ENCODE measurements at places on chromosomes 6 and 20.

GRCh38 chr20:51731731-51732095, 36.5 kb downstream of the ATP9A start:
- no peak for DNase-seq

DNA sequence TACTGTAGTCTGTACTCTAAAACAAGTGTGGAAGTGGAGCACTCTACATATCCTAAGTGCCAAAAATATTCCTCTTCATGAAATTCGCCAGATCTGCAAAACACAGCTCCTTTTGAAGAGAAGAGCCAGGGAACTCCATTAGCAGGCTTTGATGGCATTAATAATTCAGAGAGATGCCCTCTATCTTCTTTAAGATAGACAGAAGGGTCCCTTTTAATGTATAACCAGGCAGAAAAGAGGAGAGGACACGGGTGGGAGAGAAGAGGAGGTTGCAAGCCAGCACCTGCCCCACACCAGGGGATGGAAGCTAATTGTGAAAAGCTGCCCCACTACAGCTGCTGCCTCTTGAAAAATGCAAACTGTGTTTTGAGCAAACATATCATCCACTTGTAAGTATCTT, 3.7 kb upstream of the RFPL4B start:
- DNase-seq: peak; percentile 78

DNA sequence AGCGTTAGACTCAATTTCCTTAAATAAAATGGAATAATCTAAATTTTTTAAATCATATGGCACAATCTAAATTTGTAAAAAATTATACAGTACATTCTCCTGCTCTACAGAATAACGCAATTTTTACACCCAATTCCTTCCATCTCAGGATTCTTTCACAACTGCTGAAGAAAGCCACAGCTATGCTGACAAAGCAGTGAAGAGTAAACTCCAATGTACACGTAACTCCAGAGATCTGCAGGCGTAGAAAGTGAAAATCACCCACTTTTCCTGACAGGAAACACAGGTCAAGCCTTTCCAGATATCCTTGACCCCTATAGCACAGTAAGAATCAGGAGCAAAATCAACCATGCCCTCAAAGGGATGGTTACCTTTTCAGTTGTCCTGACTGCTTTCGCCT, 27.4 kb downstream of the EPHA7 start:
- no peak for DNase-seq

- DNase-seq: no peak
These were observed 125.2 kb downstream of the TBC1D7 start for GRCh38 chr6:13203145-13203544.

DNA sequence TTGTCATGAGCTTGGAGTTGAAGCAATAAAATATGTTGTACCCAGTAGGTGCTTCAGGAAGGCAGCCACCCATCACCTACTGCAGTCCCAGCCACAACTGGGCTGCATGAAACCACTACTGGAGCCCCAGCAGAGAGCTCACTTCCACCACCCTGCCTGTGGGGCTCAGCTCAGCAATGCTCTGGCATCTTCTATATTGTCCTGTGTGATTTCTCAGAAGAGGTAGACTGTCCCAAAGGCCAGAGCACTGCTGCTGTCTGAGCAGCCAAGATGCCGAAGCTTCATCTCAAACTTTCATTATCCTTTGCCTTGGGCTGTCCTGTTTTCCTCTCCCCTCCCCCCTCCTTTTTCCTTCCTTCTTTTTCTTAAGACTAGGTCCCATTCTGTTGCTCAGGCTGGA, 126.9 kb downstream of the DHX35 start:
- DNase-seq: no peak

DNA sequence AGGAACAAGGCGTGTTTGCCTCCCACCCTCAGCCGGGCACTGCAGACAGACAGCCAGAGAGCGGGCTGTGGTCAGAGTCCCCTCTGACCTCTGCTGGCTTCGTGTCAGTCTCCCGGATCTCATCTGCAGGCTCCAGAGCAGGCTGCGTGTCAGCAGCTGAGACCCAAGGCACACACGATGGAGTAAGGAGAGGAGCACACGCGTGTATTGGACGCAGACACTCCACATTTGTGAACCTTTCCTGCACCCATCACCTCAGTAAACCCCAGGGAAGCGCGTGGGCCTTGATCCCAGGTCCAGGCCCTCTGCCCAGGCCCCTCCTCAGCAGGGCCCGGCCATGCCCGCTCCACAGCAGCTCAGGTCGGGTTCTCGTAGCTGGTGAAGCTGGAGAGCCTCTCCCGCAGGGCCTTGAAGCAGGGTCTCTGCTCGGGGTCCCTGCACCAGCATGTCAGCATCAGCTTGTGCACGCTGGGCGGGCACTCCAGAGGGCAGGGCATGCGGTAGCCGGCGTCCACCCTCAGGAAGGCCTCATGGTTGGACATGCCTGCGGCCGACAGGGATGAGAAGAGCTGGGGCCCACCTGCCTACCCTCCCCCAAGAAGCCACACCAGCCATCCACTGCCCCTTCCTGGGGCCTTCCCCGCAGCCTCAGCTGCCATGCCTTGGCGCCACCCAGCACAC, 7.9 kb downstream of the PTK6 start:
- no peak for DNase-seq

- DNase-seq: no peak
These were observed 1.4 kb upstream of the KHDC1 start for GRCh38 chr6:73264446-73264845.

DNA sequence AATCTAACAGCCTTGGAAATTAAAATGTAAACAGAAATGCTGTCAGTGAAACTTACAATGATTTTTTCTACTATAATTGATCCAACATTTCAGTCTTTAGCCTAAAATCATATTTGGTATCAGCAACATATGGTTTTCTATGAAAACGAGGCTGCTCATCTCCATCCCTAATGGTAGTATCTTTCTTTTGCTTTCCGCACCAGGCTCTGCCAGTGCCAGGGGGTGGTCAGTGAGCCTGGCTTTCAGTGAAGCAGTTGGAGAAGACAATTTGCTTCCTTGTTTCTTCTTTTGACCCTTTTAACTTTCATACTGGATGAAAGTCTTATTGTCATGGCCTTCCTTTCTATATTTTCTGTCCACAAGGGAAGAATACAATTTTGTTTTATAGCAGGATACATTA, 258.4 kb downstream of the ARID1B start:
- DNase-seq: no peak

- no peak for DNase-seq
These were observed 168.9 kb downstream of the PHF3 start for GRCh38 chr6:63804381-63804956.

- DNase-seq: no peak
These were observed 338.1 kb downstream of the SYNE1 start for GRCh38 chr6:152298848-152299735.

DNA sequence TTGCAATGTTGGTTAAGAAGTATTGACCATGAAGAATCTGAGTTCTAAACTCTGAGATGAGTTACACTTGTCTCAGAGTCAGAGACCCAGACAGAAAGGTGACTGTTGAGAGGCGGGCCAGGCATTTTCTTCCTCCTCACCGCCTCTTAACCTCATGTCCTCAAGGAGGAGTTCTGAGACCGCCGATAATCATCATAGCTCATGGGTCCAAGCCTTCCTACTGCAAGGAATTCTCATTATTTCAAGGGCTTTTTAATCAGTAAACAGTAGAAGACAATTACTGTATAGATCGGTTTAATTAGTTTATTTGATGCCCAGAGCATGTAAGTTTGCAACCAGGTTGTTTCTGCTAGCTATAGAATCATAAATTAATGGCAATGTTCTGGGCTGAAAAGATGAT, 382.4 kb upstream of the MMS22L start:
- no peak for DNase-seq

- no peak for DNase-seq
These were observed 96.3 kb downstream of the LYRM2 start for GRCh38 chr6:89542081-89542857.

GRCh38 chr6:168456907-168457652, 16.1 kb downstream of the SMOC2 start:
- DNase-seq: no peak

DNA sequence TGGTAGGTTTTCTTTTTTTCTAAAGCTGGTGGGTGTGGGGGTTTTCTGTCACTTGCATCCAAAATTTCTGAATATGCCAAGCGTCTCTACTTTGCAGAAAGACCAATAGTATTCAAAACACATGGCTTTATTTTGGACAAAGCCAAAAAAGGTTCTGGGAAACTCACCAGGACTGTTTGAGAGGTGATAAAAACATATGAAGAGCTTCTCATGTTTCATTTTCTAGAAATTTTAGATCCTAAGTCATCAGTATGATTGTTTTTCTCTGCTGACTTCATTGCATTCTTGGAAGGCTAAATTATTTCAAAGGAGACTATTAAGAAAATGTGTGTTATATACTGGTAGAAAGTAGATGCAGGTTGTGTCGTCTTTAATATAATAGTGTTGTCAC, 51.3 kb downstream of the GCLC start:
- no peak for DNase-seq

DNA sequence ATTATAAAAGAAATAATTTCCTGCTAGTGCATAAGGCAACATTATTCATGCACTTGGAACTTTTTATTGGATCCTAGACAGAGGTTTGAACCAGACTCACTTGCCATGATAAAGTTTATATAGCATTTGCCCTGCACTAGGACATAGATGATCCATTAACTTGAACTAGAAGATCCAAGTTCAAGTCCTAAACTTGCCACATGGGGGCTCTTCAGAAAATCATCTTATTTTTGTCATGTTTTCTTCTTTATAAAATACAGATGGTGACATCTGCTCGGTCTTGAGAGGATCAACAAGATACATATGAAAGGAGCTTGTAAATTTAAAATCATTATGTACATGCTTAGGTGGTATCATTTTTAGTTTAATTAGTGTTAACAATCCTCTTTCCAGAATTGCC, 94.5 kb downstream of the SIM1 start:
- no peak for DNase-seq

- peak; percentile 65 for DNase-seq
These were observed 90.2 kb upstream of the TOX2 start for GRCh38 chr20:43824309-43825050.

DNA sequence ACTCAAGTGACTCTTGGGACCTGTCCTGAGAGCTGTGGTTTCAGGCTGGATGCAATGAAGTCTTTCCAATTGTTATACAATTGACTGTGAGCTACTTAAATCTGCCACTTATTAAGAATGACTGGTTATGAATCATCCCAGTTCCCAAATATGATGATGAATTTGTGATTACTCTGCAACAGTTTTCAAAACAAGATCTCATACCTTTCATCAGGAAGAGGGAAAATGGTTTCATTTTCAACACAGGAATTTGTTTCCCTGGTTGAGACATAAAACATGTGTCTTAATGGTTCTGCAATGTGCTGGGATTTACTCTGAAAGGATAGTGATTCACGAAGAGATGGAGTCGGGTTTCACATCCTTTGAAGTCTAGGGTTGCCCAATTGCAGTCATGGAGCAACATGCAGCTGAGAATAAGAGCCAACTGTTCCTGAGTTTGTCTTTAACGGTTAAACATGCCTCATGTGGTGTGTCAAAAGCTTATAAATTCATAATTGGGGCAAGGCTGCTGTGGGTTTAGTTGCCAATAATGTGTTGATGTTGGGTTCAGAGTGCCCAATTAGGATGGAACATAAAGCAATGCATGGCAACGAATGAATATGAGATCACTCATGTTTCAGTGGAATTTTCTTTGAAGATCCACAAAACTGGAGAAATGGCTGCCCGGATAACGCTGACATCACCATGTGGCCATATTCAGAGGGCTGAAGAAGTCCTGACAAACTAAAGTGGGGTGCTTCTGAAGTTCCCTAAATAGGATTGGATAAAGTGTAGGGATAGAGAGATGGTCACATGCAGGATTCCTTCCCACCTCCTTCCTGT, 41.0 kb downstream of the CYP24A1 start:
- peak; percentile 4 for DNase-seq

- DNase-seq: no peak
These were observed 79.4 kb downstream of the GFOD1 start for GRCh38 chr6:13407709-13408695.

GRCh38 chr20:49660912-49661311, 52.8 kb downstream of the B4GALT5 start:
- DNase-seq: no peak

DNA sequence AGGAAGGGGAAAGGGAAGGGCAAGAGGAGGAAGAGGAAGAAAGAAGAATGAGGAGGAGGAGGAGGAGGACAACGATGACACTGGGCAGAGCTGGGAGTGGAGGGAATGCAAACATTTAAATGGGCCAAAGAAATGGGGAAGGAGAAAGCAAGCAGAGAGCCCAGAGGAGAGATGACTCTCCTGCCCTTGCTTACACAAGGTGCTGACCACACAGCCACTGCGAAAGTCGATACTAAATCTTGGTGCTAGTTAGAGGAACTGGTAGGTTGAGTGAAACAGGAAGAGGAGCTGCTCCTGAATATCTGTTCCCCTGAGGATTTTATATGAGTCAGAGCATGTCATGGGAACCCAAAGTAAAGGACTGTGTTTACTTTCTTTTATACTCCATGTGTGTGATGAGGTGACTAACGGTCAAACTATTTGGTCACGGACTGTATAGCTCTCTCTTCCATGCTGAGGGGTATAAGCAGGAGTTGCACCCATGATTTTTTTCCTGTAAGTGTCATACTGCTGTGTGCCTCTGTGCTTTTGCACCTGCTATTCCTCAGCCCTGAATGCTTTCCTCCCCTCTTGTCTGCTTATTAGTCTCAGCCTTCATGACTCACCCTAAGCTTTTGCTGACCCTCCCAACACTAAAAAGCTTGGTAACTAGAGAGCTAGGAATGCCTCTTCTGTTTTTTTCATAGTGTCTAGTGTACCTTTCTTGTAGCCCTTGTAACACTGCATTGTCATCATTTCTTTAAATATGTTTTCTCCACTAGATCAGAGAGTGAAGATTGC, 9.5 kb upstream of the PAQR8 start:
- DNase-seq: no peak

GRCh38 chr6:704046-704445, 11.1 kb upstream of the EXOC2 start:
- DNase-seq: no peak

GRCh38 chr6:90411292-90411781, 114.7 kb upstream of the BACH2 start:
- DNase-seq: no peak

- DNase-seq: no peak
These were observed 380.3 kb downstream of the ARHGAP18 start for GRCh38 chr6:129329678-129330077.

DNA sequence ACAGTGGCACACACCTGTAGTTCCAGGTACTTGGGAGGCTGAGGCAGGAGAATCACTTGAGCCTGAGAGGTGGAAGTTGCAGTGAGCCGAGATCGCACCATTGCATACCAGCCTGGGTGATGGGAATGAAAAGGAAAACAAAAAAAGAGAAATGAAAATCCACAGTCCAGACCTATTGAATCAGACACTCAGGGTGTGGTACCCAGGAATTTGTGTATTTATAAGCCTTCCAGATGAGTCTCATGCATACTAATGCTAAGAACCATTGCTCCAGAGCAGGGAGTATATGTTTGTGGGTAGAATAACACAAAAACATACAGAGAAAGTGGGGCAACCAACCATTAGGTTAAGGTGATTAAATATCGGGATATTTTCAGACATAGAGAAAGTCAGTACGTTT, 36.1 kb upstream of the PLCB4 start:
- DNase-seq: no peak

DNA sequence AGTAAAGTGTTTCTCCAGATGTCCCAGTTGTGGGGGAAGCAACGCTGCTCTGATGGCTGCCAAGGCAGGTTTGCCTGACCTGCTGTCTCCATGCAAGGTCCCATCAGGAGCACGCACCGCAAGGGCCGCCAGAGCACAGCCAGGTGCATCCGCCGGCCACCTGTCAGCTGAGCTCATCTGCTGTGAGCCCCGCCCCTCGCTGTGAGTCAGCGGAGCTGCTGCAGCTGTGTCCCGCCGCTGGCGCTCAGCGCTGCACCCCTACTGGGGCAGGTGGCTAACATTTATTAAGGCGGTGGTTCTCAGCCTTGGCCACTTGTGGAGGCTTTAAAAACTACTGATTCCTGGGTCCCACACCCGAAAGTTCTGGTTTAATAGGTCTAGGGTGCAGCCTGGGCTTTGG, 225.7 kb downstream of the UST start:
- peak; percentile 90 for DNase-seq

Data from NCI-H1105 treated with DMSO at 0.1 percent for 48 hours (cell line).